Renal cortex interstitium (tissue), 15 donors: ENCODE measurements at places on chromosomes 16 and 17.

- no peak for DNase-seq
These were observed 40.9 kb upstream of the GSG1L start for GRCh38 chr16:28104404-28104803.

GRCh38 chr17:41519501-41520224 is 973 bp upstream of the KRT15 start:
- DNase-seq = no peak

- DNase-seq = no peak
These were observed 238.0 kb downstream of the SNX29 start for GRCh38 chr16:12214509-12214908.

DNA sequence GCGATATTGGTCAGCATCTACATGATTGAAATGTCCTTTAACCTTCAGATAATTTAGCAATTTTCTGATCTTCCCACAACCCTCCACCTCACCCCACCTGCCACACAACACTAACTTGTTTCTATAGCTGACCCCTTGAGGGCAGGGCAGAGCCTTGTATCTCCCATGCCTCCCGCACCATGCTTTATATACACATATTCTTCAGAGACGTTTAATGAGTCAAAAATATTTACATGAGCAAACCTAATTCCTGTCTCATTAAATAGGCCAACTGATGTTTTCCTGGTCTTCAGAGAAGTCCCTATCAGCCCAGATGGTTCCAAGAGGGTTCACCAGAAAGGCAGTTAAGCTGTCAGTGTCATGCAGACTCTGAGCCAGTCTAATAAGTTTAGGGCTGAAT is 6.6 kb upstream of the DHRS7C start:
- no peak for DNase-seq

GRCh38 chr16:55478827-55479429 is at the start of gene MMP2:
Gene MMP2, plus strand, starts transcription at chr16:55479198. Its CDS starts 282 bp downstream, at chr16:55479480.
- DNase-seq = no peak

GRCh38 chr17:45791041-45791582 is 7.0 kb downstream of the CRHR1 start:
- no peak for DNase-seq

DNA sequence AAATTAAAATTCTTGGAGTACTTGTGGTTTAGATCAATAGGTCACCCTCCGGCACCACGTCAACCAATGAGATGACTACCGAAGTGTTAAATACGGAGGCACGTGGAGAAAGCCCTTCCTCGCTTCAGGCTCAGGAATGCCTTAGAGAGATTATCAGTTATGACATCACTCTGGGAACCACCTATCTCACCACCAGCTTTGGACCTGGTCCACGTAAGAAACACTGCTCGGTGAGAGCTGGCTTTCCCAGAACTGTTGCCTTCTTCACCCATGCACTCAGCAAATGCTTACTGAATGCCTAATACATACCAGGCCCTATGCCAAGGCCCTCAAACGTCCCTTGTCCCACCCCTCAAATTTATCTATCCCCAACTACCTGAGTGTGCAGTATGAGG is 71.3 kb downstream of the SMG6 start:
- DNase-seq = no peak

GRCh38 chr16:88274847-88275246 is 107.9 kb upstream of the ZNF469 start:
- no peak for DNase-seq

- DNase-seq = no peak
These were observed 370.1 kb upstream of the PMFBP1 start for GRCh38 chr16:72542102-72542501.

- DNase-seq = no peak
These were observed 8.0 kb downstream of the ALOX12B start for GRCh38 chr17:8079291-8080207.

- no peak for DNase-seq
These were observed at the start of gene HOXB2 for GRCh38 chr17:48545022-48545375. Gene HOXB2, minus strand, starts transcription at chr17:48545109. Its CDS starts 198 bp downstream, at chr17:48544911.

GRCh38 chr16:8611886-8612600 is 9.5 kb upstream of the METTL22 start:
- no peak for DNase-seq

DNA sequence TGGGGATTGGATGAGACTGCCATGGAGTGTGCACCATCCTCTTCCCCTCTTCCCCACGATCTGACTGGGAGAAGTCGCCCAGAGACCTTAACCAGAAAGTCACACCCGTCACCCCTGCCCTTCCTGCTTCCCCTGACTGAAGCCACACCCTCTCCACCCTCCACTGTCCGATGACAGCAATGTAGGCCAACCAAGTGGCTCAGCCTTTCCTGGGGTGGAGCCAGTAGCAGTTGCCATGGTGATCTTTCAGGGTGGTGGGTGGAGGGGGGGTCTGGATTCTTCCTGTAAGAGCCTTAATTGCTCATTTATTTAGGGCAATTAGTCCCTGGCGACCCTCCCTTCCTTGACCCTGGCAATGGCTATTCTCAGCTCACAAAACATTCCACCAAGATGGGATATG is 37.5 kb upstream of the PHB1 start:
- no peak for DNase-seq

DNA sequence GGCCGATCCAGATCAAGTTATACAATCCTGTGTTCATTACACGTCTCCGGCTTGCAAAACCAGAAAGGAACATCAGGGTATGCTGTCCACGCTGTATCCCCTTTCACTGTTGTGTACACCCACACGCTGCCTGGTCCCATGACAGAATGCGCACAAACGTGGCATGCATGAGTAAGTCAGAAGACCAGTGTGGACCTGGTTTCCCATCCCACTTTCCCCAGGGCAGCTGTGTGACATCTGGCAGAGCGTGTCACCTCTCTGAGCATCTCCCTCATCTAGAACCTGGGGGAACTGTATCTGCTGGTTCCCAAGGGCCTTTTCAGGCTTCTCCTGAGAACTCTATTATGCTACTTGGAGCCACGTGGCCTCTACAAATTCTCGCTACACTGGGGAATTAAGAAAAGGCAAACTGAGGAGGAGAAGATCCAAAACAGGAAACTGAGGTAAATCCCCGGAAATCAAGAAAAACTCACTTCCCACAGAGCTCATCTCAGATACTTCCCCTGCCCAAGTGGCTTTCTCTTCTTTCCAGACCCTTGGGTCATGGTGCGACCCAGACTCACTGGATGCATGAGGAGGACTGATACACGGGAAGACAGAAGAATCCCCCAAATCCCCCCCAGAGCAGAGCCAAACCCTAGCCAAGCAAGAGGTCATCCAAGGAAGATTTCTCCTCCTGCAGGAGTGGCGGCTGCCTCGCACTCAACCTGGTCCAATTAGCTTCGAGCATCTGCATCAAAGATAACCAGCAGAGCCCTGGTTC is 139.3 kb downstream of the GAS7 start:
- no peak for DNase-seq

GRCh38 chr17:8785547-8786413 is 13.4 kb downstream of the MFSD6L start:
- peak; percentile 74 for DNase-seq

DNA sequence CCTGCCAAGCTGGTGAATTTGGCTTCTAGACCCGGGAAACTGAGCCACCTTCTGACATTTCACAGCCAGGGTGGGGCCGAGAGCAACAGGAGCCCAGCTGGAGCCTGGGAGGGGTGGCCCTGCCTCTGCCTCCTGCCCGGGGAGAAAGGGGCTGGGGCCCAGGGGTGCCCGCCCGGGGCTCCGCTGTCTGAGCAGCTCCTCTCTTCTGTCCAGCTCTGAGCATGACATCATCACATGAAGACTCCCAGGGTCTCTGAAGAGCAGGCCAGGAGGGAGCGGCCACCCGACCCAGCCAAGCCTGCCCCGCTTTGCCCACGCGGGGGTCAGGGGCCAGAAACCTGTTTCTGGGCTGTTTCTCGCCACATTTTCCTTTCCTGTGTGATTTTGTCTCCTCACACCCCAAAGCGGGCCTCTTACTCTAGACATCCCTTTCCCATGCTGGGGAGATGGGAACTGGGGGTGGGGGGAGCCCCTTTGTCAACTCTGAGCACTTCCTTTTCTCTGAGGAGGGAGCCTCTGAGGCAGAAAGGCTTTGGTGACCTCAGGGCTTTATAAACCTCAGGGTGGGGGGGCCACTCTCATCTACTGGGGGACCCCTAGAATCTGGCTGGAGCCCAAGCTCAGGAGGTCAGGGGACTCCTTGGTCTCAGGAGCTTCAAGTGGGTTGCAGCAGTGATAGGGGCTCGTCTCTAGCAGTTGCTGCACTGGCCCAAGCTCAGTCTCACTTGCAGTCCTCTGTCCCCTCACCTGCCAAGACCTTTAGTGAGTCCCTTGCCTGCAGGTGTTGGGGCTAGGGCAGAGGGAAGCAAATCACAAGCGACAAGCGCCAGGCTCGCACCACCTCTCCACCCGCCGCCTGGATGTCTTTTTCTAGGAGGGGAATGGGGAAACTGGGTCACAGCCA is 7.6 kb downstream of the UBALD2 start:
- no peak for DNase-seq

DNA sequence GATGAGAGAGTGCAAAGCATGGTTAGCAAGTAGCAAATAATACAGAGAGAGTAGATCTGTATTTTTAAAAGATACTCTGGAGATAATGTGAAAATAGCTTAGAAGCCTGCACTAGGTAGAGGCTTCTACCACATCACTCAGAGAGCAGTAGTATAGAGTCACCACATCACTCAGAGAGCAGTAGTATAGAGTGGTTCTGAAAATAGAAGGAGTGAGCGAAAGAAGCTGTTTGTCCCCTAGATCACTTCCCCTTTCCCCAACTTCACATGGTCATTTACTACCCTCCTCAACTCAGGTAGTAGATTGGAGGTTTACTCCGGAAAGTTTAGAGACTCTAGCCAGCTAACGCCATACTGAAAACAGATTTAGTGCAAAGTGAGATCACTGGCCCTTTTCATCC is 17.1 kb downstream of the DGKE start:
- no peak for DNase-seq

GRCh38 chr17:27565874-27566670 is 64.9 kb upstream of the LGALS9 start:
- DNase-seq = no peak

GRCh38 chr17:41967921-41968578 is 1.5 kb downstream of the CNP start:
- no peak for DNase-seq

DNA sequence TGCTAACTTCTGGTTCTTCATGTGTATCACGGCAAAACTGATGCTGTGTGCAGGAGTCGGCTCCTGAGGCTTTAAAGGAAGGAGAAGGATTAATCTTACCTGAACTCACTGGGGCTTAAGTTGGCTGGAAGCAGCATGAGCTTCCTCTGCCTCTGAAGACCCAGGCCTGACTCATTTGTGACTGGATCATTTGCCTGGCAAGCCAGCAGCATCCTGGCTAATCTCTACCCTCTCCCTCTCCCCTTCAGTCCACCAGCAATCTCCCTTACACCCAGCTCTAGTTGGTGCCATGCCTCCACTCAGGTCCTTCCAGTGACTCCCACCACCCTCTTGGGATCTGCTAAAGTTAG is 150.3 kb downstream of the IRX3 start:
- no peak for DNase-seq

GRCh38 chr17:81646869-81647600 is 9.3 kb downstream of the PDE6G start:
- DNase-seq = no peak

DNA sequence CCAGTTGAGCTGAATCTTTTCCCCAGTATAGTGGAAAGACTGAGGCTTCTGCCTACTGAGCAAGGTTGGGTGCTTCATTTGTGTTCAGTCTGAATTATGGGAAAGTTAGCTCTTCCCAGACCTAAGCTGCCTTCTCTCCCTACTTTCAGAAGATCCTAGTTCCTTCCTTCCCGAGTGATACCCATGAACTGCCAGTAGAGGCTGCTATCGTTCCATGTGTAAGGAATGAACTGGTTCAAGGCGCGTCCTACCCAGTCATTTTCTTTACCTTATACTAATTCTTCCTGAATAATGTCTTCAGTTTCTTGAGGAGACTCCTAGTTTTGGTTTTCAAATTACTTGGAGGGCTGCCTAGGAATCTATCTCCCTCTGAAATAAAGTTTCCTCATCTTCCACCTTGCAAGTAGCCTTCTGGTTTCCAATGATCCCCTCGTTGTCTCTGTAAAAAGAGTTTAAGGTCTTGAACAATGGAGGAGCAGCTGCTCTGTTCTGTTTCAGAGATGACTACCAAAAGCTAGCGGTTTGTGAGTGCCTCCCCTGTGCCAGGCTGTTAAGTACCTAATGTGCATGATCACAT is 934 bp upstream of the AOC2 start:
- no peak for DNase-seq

DNA sequence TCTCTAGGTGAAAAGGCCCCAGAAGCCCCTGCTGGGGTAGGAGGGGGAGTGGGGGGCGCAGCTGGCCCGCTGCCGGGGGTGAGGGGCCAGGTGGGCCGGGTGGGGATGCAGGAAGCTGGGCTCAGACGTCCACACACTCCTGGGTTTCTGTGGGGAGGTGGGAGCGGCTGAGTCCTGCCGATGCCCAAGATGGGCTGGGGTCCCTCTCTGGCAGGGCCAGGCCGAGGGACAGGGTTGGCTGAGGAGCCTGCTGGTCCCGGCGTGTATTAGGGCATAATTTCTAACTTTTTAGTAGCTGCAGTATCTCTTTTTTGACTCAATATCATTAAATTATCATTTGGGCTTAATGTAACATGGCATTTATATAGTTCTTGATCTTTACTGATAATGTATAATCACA is 121.4 kb upstream of the CORO6 start:
- no peak for DNase-seq

DNA sequence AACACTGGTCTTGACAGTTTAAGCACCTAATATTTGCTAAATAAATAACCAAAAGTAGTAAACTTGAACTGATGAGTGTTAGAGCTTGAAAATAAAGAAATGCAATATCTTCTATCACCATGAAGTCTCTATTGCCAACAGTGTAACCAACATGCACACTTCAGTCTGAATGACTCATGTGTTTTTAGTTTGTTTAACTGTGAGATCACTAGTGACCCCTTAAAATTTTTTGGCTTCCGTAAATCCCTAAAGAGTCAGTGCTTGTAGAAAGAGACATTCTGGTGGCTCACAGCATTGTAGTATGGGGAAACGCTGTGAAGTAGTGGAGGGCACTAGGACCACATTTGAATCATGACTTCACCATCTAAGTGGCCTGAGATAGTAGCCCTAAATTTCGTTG is 341.1 kb downstream of the PMP22 start:
- DNase-seq = no peak

DNA sequence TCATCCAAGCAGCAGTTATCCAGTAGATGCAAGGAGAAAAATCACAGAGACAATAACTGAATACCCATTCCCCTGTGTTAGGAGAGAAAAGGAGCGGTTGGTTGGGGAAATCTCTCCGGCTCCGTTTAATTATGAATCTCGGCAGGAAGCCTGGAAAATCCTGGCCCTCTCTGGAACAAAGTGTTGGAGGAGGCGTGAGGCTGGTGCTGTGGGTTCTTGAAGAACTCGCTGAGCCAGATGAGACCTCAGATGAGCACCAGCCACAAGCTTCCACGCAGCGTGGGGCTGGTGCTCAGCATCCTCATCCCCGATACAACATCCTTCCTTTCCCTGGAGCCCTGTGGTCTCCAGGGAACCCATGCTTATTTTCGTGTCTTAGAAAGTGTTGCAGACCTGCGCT is 39.7 kb downstream of the CACNG4 start:
- DNase-seq = no peak
